Foreskin keratinocyte (primary cell): ENCODE measurements at places on chromosomes 4 and X. TPM values are rescaled to one million over a fixed set of nuclear protein-coding genes. Genes with fewer than 3 reads are reported as not detected.

- DNase-seq = no peak
Measured at GRCh38 chrX:47171996-47172395, 21.6 kb upstream of the UBA1 start.

- DNase-seq = no peak
Measured at GRCh38 chrX:72373136-72373535, 67.4 kb upstream of the CITED1 start.

GRCh38 chrX:12309040-12309743, 170.9 kb downstream of the FRMPD4 start:
- no peak for DNase-seq

DNA sequence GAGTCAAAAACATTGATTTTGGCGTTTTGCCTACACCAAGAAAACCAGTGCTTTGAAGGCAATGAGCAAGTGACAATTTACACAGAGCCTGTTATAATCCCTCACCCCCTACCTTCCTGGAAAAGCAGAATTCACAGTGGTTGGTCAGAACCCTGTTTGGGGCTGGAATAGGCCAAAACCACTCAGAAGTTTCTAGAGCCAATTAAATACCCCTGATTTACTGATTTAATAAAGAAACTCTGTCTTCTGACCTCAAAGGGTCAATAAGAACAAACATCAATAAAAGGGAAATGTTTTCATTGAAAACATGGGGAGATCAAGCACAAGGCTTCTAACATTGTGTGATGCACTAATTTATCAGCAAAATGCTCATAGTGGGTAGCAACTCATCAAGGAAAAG, 116.3 kb downstream of the UNC5C start:
- no peak for DNase-seq

Gene XKRX
- total RNA-seq = 0.07 and 0.14 TPM in 2 replicates
